ENCODE measurements at places on chromosomes 11 and 22. TPM values are rescaled to one million over a fixed set of nuclear protein-coding genes. Genes with fewer than 3 reads are reported as not detected.
A peak's percentile ranks its signal among the peaks of the same experiment; 100 is the strongest.

- no peak for DNase-seq
These were observed 188.4 kb downstream of the SOX6 start for GRCh38 chr11:16167706-16168487.

- DNase-seq, result no peak
These were observed 4.3 kb downstream of the POLD4 start for GRCh38 chr11:67349036-67349435.

GRCh38 chr11:132531921-132532320 is 1000.4 kb downstream of the OPCML start:
- no peak for DNase-seq

GRCh38 chr22:20985720-20986119 is 3.6 kb downstream of the LZTR1 start:
- no peak for DNase-seq

GRCh38 chr22:35275580-35275979 is 18.3 kb downstream of the HMGXB4 start:
- no peak for DNase-seq

DNA sequence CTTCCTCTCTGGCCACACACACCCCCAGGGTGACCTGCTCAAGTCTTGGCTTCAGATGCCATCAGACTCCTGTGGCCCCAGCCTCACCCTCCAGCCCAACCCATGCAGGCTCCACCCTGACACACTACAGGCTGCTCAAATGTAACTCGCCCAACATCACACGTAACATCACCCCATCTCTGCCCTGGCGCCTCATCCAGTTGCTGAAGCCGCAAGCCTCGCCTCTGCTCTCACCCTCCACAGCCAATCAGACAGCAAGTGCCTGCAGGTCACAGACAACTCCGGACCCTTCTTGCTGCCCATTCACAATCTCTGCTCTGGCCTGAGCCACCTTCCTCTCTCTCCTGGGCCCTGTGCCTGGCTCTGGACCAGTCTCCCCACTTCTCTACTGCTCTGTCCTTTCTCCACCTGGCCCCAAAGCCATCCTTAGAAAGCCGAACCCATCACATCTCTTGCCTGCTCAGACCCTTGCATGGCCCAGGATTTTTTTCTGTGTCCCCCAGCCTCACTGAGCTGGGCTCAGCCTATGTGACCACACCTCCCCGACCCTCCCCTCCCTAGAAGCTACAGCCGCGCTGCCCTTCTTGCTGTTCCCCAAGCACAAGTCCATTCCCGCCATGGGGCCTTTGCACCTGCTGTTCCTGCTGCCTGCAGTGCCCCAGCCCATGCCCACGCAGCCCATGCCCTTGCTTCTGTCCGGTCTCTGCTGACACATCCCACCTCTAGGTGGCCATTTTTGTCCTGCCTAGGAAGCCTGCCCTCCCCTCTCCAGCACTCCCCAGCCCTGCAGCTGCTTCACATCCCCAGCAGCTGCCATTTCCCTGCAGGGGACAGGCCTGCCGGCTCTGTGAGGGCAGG is 333.9 kb downstream of the CTTN start:
- DNase-seq, result no peak

DNA sequence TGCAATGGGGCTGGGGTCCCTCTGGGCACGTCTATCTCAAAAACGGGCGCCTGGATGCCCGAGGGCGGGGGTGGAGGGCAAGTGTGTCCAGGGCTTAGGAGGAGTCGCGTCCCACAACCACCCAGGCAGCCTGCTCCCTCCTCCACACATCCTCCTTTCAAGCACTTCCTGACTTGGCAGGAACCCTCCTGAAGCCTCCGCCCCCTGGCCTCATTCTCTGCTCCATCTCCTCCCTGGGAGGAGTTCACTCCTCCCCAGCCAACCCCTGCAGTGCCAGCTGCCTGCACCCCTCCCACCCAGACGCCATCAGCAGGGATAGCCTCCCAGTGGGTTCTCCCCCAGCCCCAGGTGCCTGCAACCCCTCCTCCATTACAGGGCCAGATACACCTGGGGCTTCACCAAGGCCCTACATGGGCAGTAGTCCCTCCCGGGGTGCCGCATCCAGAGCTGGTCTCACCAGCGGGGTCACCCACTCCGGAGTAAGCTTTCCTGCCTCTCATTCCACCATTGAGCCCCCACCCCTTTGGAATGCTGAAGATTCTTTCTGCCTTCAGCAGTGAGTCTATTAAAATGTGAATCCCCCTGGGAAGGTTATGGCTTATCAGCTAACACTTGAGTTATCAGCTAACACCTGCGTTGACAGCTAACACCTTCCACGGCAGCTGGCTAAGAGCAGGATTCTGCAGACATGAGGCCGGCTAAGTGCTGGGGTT is 24.4 kb downstream of the RTN4R start:
- DNase-seq, result peak; percentile 77

DNA sequence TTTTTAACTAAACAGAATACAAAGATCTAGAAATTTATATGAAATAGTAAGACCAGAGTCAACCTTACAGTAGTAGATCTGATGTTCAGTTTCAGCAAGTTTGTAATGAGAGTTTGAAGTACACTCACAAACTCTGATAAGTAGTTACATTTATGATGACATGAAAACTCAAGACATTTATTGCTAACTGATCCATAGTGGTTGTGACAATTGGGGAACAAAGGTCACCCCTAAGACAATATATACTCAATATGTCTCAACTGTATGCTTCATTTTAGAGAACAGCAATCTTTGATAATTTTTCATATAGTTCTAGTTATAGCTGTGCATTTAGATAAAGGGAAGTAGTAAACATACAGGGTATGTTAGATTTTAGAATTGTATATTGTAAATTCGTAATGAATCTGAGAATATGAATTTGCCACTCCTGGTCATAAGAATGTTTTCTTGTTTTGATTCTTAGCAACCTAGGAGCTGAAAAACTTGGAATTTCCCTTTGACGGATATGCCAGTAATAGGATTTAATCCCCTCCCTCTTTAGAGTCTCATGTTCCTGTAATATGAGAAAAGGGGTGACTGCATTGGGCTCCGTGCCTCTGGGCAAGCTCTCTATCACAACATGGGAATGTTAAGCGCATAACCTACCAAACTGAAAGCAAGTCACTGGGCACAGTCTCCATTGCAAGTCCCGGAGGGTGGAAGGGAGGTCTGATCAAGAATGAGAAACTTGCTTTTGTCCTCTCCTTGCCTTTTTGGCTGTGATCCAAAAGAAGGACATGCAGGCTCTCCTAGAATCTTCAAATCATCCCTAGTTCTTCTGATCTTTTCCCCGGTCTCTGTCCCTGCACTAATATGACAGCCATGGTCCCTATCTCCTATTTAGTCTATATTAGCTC is 11.4 kb downstream of the OR10D3 start:
- DNase-seq, result no peak

DNA sequence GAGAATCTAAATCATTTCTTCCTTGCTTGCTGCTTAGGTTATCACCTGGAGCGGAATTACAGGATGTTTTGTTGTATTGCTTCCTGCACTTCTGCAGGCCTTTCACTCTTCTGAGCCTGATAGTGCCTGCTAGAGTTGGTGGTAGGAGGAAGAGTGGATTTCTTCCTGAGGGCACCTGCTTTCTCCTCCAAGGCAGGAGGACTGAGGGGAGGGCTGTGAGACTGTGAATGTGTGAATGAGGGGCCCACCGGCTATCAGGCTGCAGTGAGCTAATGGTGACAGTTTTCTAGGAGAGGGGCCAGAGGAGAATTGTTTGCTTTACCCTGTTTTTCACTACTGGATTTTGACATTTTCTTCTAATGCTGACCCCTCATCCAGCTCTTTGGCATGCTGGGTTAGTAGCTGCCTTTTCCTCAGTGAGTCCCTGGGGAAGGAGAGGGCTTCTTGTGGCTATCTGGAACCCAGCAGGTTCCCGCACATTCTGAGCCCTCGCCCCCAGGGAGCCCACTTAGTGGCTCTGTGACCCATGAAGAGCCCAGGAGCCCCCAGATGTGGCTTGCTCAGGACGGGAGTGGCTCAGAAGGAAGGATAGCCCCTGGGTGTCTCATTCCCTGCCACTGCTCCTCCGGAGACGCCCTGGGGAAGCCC is 39.1 kb downstream of the DIXDC1 start:
- DNase-seq, result no peak

DNA sequence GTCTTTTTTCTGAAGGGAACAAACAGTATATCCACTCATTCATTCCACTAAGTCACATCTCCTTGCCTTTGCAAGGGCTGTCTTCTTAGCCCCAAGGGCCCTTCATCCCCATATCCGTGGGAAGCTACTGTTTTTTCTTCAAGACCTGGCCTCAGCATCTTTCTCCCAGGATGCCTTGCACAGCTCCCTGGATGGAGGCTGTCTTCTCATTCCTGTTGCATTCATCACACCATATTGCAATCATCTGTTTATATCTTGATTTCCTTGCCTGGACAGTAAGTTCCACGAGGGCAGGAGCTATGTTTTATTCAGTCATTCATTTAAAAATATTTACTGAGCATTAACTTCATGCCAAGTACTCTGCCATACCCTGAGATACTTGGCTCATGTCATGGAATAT is 29.3 kb upstream of the NECTIN1 start:
- DNase-seq, result no peak

- DNase-seq, result no peak
These were observed 33.6 kb downstream of the DBX1 start for GRCh38 chr11:20126724-20127123.

DNA sequence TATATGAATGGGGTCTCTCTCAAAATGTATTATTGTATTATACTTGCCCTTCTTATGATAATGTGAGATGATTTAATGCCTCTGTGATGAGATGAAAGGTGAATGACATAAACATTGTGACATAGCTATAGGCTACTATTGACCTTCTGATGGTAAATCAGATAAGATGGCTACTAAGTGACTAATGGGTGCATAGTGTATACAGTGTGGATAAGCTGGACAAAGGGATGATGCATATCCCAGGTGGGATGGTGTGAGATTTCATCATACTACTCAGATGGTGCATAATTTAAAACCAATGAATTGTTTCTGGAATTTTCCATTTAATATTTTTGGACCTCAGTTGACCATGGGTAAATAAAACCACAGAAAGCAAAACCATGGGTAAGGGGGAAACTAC is 243.5 kb downstream of the SBF2 start:
- DNase-seq, result no peak

The CEP126 gene
- total RNA-seq, result 1.6 TPM
